Activated CD4-positive, alpha-beta T cell treated with anti-CD3 and anti-CD28 coated beads for 4 hours (primary cell): ENCODE measurements at places on chromosomes 6 and 20.

DNA sequence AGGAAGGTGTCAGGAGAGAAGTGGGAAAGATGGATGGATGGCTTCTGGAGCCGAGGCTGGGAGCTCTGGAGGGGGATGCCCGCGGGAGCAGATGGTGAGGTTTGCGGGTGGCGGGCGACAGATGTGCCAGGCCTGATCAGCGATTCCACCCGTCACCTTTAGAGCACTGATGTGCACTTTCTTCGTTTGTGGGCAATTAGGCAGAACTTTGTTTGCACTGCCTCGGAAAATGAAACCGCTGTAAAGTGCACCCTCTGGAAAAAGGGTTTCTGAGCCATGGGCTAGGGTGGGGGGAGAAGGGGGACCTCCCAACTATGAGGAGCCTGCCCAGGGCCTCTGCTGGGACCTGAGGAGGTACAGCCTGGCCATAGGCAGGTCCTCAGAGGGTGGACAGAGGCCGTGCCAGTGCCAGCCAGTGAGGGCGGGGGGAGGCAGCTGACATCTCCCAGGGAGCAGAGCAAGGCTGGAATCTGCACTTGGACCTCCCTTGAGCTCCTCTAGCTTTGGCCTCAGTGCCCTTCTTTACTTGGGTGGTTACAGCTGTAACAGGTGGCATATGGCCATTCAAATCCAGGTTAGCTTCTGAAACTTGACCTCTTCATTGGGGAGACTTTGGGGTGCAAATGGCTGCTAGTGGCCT, 58.7 kb downstream of the CD40 start:
- no peak for DNase-seq

DNA sequence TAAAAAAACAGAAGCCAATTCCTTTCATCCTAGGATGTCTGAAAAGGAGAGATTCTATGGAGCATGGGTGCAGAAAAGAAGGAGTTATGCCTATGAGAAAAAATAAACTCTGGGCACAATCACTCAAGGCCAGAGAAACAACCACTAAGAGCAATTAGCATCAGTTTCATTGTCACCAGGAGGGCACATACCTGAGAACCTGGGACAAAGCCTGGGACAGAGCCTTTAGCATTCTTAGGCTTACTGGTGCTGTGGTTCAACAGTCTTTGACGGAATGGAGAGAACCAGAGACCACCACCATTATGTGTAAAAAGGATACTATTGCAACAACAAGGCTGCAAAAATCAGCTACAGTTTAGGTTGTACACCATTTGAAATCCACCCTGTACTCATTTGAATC, 29.4 kb upstream of the BCKDHB start:
- no peak for DNase-seq

- no peak for DNase-seq
Observed at GRCh38 chr6:159701413-159701999, 8.5 kb upstream of the SOD2 start.

DNA sequence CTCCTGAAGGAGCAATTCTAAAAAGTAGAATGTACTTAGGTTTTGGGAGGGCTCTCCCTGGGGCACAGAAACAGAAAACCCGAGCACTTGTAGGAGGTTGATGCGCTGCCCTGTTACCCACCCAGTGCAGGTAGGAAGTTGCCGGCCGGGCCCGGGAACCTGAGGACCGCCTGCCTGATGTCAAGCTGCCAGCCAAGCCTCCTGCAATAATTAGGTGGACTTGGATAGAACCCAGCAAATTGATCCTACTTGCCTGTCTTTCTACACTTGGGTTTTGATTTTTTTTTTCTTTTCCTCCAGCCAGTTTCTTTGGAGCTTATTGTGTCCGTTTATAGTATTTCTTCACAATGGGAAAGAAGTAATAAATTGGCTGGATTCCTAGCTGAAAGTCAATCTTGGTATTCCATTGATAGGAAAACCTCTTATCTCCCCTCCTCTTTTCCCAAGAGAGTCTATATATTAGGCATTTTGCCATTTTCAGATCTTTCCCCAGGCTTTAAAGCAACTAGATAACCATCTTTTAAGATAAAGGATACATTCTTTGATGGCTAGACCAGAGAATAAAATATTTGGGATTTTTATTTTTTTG, 78.3 kb upstream of the FYN start:
- no peak for DNase-seq

- no peak for DNase-seq
Observed at GRCh38 chr6:17159240-17159639, 57.4 kb downstream of the STMND1 start.

DNA sequence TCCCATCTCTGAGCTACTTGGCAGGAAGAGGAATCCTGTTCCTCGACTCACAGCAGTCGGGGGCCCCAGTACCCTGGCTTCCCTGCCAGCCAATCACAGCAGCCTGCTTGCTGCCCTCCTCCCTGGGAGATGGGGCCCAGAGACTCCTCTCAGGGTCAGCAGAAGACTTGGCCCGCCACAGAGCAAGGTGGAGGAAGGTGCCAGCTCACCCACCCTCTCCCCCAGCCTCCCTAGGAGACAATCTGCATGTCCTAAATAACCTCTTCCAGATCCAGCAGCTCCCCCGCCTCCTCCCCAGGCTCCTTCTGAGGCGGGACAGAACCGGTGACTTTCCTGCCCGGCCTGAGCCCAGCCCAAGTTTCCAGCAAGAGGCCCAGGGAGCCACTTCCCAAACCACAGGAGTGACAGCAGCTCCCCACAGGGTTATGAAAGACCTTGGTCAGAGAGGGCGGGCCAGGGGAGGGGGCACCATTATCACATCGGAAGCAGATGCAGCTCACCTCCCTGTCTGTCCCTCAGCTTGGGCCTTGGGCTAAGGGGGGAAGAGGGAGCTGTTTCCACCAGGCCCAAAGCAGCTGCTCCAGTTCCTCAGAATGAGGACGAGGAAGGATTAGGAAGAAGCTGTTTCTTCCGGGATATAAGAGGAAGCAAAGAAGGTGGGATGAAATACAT, 2.3 kb downstream of the CCND3 start:
- DNase-seq = no peak

GRCh38 chr6:31621991-31622390, 1.5 kb downstream of the PRRC2A start:
- DNase-seq = no peak

DNA sequence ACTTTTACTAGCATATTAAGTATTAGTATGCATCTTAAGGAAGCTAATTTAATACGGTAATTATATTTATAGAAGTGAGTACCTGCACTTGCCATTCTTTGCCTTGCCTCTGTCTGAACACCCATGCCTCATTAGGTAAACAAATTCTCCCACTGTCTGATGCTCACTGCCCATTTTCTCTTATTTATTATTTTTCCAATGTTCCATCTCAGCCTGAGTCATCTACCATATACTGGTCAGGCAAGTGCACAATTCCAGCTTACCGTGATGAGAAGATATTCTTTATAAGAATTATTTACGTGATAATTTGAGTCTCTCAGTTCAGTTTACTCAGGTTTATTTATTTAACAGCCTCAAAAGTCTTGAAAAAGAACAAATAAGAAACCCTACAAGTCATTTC, 619.2 kb upstream of the EYS start:
- no peak for DNase-seq

DNA sequence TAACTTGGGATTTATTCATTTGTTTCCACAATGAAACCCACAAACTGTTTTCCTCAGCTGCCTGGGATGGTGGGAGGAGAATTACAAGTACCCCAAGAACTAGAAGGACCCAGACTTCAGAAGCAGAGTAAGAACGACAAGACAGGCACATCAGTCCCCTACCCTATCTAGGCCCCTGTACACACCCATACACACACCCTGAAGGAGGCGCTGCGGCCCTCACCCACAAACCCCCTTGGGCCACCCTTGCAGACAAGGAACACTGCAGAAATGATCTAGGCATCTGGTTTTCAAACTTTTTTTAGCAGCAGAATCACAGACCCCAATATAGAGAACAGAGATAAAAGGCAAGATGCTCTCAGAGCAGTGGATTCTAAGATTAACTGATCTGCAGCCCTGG, 55.0 kb downstream of the TRERF1 start:
- DNase-seq = no peak

- no peak for DNase-seq
Observed at GRCh38 chr6:30447237-30447636, 42.1 kb upstream of the HLA-E start.

DNA sequence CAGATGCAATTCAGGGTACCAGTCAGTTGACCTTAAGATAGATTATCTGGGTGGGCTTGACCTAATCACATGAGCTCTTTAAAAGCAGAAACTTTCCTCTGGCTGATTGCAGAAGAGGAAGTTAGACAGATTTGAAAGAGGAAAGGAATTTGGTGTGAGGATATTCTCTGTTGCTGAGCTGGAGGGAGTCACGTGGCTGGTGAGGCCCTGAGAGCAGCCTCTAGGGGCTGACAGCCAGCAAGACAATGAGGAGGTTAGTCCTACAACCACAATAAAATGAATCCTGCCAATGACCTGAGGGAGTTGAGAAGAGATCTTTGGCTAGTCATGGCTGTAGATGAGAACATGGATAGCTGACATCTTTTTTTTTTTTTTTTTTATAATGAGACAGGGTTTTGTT, 87.0 kb upstream of the B3GAT2 start:
- no peak for DNase-seq

GRCh38 chr6:39855356-39855995, 63.3 kb downstream of the DAAM2 start:
- DNase-seq = no peak

DNA sequence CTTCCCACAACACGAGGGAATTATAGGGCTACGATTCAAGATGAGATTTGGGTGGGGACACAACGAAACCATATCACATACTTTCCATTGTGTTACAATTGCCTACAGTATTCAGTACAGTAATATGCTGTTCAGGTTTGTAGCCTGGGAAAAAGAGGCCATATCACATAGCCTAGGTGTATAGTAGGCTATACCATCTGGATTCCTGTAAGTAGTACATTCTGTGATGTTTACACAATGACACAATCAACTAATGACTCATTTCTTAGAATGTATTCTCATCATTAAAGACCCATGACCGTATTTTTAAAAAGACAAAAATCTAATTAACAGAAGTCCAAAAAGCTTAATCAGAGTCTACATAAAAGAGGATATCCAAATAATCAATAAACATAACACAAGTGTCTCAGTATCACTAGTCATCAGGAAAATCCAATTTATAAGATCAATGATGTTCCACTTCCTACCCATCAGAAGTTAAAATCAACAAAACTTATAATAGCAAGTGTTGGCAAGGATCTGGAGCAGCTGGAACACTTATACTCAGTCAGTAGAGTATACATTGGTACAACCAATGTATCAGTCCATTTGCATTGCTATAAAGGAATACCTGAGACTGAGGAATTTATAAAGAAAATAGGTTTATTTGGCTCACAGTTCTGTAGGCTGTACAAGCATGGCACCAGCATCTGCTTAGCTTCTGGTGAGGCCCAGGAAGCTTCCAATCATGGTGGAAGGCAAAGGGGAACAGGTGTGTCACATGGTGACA, 215.9 kb downstream of the CLVS2 start:
- DNase-seq = no peak

DNA sequence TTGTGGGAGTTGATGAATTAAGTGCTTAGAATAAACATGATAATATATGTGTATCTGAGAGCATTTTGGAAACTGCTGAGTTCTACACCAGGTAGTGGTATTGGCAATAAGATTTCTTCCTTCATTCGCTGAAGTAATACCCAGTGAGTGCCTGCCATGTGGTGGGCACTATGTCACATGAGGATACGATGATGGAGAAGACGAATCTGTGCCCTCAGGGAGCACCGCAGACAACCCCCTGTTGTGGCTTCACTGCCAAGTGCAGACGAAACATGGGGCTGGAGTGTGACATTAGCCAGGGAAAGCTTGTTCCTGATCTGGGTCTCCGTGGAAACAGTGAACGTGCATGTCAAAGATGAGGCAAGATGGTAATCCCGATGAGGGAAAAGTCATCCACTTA, 7.9 kb downstream of the ZNF76 start:
- no peak for DNase-seq
